ENCODE measurements at places on chromosomes 6 and 20. TPM values are rescaled to one million over a fixed set of nuclear protein-coding genes. Genes with fewer than 3 reads are reported as not detected.

TFAP2B gene
- total RNA-seq: not detected

GRCh38 chr6:43491750-43492661, 14.6 kb downstream of the TJAP1 start:
- peaks cover 2% of the 10 kb centered on the region for H3K36me3 ChIP-seq
- no peak for DNase-seq
- peaks cover 25% of the 10 kb centered on the region for H3K4me1 ChIP-seq
- no peaks in the 10 kb centered on the region for H3K27me3 ChIP-seq
- H3K4me3 ChIP-seq: no peak overlapping the region
- H3K27ac ChIP-seq: no peak overlapping the region

DNA sequence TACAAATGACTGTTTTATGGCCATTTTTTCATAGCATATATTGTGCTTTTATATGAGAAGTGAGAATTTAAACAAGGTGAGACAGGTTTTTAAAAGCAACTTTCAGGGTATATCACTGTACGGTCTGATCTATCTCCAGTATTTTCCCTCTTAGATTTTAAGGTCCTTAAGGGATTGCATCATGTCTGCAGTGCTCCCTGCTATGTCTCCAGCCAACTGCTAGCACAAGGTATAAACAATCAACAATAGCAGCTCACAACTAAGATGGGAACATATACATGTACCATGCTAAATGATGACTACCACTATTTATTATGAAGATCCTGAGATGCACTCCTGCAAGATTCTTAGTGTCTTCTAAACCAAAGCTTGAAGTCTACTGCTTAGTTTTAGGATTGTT, 7.2 kb downstream of the FUCA2 start:
- H3K4me3 ChIP-seq: no peak overlapping the region
- H3K4me1 ChIP-seq: peaks cover 12% of the 10 kb centered on the region

GRCh38 chr6:90365565-90366219, 69.0 kb upstream of the BACH2 start:
- H3K4me1 ChIP-seq: peaks cover 17% of the 10 kb centered on the region
- H3K4me3 ChIP-seq: no peak overlapping the region
- peaks cover 2% of the 10 kb centered on the region for H3K36me3 ChIP-seq
- DNase-seq: no peak
- no peaks in the 10 kb centered on the region for H3K27me3 ChIP-seq
- no peak overlapping the region for H3K27ac ChIP-seq

GRCh38 chr6:42923666-42924065, 5.6 kb upstream of the CNPY3 start:
- H3K27ac ChIP-seq: no peak overlapping the region
- no peak for DNase-seq
- H3K27me3 ChIP-seq: no peaks in the 10 kb centered on the region
- H3K4me1 ChIP-seq: peaks cover 5% of the 10 kb centered on the region

ZNF334 gene
- total RNA-seq: 2.2 TPM

GRCh38 chr6:15596186-15596896, 66.5 kb downstream of the DTNBP1 start:
- no peak overlapping the region for H3K4me3 ChIP-seq
- H3K36me3 ChIP-seq: peaks cover 8% of the 10 kb centered on the region

GRCh38 chr6:134954272-134955000, 4.5 kb upstream of the ALDH8A1 start:
- H3K4me3 ChIP-seq: no peak overlapping the region
- peaks cover 8% of the 10 kb centered on the region for H3K36me3 ChIP-seq
- H3K27ac ChIP-seq: no peak overlapping the region
- H3K4me1 ChIP-seq: peaks cover 16% of the 10 kb centered on the region
- no peaks in the 10 kb centered on the region for H3K27me3 ChIP-seq

- H3K27ac ChIP-seq: no peak overlapping the region
- DNase-seq: no peak
- H3K27me3 ChIP-seq: peaks cover 13% of the 10 kb centered on the region
- H3K4me1 ChIP-seq: no peaks in the 10 kb centered on the region
- H3K36me3 ChIP-seq: no peaks in the 10 kb centered on the region
Measured at GRCh38 chr6:10266061-10266460, 148.8 kb downstream of the TFAP2A start.

DNA sequence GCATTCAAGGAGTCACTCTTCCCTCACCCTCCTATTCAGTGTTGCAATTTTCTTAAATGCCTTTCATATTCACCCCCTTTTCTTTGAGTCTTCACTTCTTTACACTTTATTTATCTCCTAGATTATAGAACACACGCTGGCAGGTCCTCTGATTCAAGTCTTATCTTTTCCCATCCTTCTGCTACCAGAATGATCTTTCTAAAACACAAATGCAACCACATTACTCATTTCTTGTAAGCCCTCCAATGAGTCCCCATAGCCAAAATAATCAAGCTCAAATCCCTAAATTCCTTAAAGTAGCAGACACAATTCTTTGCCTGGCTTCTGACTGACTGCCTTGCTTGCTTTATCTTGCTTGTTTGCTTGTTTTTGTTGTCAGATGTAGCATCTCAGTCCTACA, 920.0 kb downstream of the TFAP2A start:
- H3K27ac ChIP-seq: no peak overlapping the region
- no peaks in the 10 kb centered on the region for H3K27me3 ChIP-seq
- H3K4me3 ChIP-seq: no peak overlapping the region
- H3K36me3 ChIP-seq: no peaks in the 10 kb centered on the region

PRIM2 gene
- 48.7 TPM for total RNA-seq

GRCh38 chr20:57699395-57699794, 10.4 kb downstream of the PMEPA1 start:
- H3K36me3 ChIP-seq: peaks cover 2% of the 10 kb centered on the region
- DNase-seq: no peak
- no peak overlapping the region for H3K4me3 ChIP-seq
- no peak overlapping the region for H3K27ac ChIP-seq

- no peak overlapping the region for H3K4me3 ChIP-seq
- no peak overlapping the region for H3K27ac ChIP-seq
- H3K4me1 ChIP-seq: peaks cover 10% of the 10 kb centered on the region
- H3K27me3 ChIP-seq: peaks cover 5% of the 10 kb centered on the region
- DNase-seq: no peak
Measured at GRCh38 chr6:30844118-30844535, 40.2 kb upstream of the DDR1 start.

GRCh38 chr6:1099264-1099663, 212.6 kb upstream of the FOXQ1 start:
- H3K4me3 ChIP-seq: no peak overlapping the region
- H3K27me3 ChIP-seq: peaks cover 11% of the 10 kb centered on the region
- H3K4me1 ChIP-seq: no peaks in the 10 kb centered on the region
- H3K27ac ChIP-seq: no peak overlapping the region
- DNase-seq: no peak
- H3K36me3 ChIP-seq: no peaks in the 10 kb centered on the region

LST1 gene
- total RNA-seq: 15.7 TPM

DNA sequence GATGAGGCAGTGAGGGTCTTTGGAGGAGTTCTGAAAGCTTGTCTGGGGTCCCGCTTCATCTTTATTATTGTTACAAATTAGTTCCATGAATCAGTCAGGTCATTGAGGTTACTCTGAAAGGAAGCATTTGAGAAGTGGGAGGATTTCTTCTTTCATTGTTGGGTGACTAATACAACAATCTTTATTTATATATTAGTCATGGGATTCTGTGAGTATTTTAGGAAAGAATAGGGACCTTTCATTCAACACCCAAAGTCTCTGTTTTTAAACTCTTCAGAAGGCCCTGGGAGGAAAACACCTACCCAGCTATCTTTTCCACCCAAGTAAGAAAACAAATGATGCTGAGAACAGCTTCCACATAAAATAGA, 98.3 kb downstream of the SOD2 start:
- no peak overlapping the region for H3K4me3 ChIP-seq
- DNase-seq: no peak
- no peaks in the 10 kb centered on the region for H3K36me3 ChIP-seq
- peaks cover 14% of the 10 kb centered on the region for H3K4me1 ChIP-seq
- peak overlapping the region; percentile 20 for H3K27ac ChIP-seq

- no peaks in the 10 kb centered on the region for H3K36me3 ChIP-seq
- H3K4me1 ChIP-seq: peaks cover 12% of the 10 kb centered on the region
- no peak overlapping the region for H3K27ac ChIP-seq
- no peak overlapping the region for H3K4me3 ChIP-seq
- H3K27me3 ChIP-seq: no peaks in the 10 kb centered on the region
Measured at GRCh38 chr6:134079406-134079921, 27.0 kb upstream of the SLC2A12 start.

HNF4A gene
- not detected for total RNA-seq

All from activated CD4-positive, alpha-beta memory T cell treated with anti-CD3 and anti-CD28 coated beads for 36 hours (primary cell).